ENCODE measurements at places on chromosomes 2 and 18.

- DNase-seq = no peak
These were observed 119.6 kb downstream of the SPOPL start for GRCh38 chr2:138621139-138621538.

GRCh38 chr2:206804326-206804725 lies 38.9 kb downstream of the FASTKD2 start:
- no peak for DNase-seq

GRCh38 chr2:97688062-97688827 lies 18.7 kb downstream of the C2orf92 start:
- DNase-seq = no peak

DNA sequence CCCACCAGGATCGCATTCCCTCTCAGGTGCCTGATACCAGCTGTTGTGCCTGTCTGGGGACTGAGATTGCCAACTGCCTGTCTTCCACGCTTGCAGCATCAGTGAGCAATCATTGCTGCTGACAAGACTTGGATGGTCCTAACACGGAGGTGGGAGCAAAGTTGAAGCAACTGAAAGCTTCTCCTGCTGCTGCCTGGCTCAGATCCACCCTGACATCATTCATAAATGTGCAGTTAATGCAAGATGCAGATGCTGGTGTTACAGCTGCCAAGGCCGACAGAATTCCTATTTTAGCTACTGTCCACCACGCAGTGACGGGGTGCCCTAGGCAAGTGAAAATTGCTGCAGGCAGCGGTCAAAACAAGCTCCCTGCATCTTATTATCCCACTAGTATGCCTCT lies 131.4 kb downstream of the VWC2L start:
- DNase-seq = peak; percentile 81

GRCh38 chr2:227480528-227480927 lies 8.6 kb downstream of the AGFG1 start:
- DNase-seq = no peak

- peak; percentile 7 for DNase-seq
These were observed 45.8 kb downstream of the SLC4A5 start for GRCh38 chr2:74297391-74297790.

DNA sequence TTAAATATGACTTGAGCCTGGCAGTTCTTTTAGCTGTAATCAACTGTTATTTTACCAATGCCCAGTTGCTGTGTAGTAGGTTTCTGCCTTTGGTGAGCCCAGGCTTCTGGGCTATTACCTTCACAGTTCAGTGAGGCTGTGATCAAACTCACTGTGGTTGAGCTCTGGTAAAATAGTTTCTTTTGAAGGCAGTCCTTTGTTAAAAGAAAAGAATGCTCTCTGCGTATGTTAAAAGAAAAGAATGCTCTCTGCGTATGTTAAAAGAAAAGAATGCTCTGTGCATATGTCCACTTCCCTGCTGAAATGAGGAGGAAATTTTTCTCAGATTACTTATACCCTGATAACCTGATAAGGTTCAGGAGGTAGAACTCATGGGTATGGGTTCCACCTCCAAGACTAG lies 244.3 kb downstream of the RNF144A start:
- DNase-seq = no peak

DNA sequence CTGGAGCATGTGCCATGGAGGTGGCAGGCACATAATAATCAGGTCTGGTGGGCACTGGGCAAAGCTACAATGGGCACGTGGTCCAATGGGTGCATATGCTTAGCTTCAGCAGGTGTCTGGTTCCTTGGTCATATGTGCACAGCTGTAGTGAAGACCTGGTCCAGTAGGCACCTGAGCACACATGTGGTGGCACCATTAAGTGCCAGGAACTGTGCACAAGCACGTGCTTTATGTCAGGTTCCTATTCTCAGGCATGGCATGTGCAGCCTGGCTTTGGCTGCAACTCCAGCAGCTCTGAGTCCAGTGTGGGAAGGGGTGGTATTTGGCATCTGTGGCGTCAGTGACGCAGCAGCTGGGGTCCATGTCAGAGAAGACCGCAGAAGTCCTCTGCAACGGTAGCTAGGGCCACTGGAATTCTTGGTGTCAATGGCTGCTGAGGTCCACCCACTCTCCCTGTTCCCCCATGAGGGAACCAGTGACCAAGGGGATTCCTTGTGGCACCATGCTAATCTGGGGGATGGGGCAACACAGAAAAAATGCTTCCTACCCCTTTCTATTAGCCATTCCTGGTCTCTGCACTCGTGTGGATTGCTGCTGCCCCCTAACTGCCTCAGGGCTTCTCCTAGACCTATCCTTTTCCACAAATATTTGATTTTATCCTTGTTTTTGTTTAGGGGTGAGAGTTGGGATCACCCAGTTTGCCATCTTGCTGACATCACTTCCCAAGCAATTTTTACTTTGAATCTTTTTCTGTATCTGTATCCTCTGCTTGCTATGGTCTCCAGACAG lies 262.9 kb upstream of the MAP2 start:
- no peak for DNase-seq

DNA sequence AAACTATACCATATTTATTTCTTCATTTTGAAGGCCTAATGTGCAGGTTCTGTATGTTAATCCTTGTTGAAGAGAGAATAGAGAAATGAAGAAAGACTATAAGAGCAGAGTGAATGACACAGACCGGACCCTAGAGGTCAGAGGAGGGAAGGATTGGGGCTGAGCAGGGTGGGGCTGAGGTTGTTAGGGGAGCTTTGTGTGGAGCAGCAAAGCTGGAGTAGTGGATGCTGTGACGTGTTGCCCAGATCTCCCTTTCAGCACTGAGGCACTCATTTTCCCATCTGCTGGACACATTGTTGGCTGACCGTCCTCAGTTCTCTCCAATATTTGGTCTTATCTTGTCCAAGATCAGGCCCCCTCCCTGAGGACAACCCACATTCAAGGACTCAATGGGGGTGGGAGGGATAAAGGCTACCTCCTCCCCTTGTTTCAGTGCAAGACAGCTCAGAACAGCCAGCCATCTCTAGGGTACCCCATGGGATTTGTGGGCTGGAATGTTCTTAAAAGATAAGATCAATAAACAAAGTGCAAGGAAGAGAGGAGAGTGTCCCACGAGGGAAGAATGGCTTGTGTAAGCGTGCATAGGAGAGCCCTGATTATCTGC lies 143.6 kb downstream of the TDRD15 start:
- DNase-seq = no peak

GRCh38 chr2:231677632-231678104 lies 30.7 kb upstream of the PTMA start:
- DNase-seq = peak; percentile 80

GRCh38 chr2:16644221-16644925 lies 21.3 kb downstream of the CYRIA start:
- DNase-seq = no peak

DNA sequence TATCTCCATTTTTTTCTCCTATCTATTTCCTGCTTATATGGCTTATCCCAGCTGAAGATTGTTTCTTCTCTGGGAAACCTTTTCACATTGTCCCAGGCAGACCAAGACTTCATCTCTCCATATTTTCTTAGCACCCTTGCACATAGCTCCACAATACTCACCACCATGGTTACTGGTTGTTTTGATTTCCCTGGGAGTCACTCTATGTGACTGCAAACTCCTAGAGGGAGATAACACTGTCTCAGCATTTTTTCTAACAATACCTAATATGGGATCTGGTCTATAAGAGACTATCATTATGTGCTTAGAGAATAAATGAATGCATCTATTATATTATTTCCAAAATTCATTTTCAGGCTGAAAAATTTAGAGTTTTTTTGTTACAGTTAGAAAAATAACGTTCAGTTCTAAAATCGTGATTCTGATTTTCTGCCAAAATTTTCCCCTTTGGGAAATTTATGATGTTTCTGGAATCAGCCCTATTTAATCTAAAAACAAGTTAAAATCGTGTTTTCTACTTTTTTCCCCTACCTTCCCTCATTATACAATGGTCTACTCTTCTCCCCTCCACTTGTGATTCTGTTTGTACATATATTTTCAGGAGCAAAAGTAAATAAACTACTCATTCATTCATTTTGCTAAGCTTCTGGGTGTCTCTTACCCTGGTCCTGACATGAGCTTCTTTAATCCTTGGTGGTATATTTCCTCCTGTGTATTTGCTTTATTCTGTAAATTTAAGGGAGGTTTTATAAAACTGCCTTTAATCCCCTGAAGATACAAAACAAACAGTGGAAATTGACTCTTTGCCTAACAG lies 95.4 kb downstream of the HNMT start:
- no peak for DNase-seq

- no peak for DNase-seq
These were observed 82.2 kb upstream of the LGALSL start for GRCh38 chr2:64371727-64372126.
